Neural crest cell (in vitro differentiated cells): ENCODE measurements at places on chromosomes 11 and 22. TPM values are rescaled to one million over a fixed set of nuclear protein-coding genes. Genes with fewer than 3 reads are reported as not detected.

DNA sequence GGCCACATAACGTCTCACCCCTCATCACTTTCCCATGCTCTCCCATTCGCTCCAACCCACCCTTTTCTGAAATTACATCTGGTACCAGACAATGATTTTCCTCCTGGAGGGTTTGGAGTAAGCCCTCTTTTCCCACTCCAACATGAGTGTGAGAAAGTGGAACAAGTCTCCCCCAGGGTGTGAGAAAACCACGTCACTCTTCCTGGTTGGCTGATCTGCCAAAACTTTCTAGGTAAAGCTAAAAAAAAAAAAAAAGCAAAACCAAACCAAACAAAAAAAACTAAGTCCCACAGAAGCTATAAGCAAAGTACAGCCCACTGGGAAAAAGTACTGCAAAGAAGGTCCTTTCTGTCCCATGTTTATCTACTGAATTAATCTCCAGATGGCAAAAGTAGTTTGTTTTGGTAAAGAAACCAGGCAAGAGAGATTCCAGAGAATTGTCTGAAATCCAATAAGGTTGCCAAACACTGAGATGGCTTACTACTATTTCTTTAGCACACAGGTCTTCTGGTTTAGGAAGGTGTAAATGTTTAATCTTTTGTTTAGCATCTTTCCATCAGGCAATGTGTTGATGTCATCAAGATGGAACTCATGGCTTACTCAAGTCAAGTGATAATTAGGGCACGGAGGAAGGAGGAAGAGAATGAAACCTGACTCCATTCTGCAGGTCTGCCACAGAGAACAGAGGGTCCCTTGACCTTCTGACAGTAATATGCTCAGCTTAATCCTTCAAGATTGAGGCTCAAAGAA lies 395.6 kb downstream of the LARGE1 start:
- no peak overlapping the region for H3K27ac ChIP-seq
- H3K4me3 ChIP-seq: no peak overlapping the region
- peaks cover 2% of the 10 kb centered on the region for H3K36me3 ChIP-seq

DNA sequence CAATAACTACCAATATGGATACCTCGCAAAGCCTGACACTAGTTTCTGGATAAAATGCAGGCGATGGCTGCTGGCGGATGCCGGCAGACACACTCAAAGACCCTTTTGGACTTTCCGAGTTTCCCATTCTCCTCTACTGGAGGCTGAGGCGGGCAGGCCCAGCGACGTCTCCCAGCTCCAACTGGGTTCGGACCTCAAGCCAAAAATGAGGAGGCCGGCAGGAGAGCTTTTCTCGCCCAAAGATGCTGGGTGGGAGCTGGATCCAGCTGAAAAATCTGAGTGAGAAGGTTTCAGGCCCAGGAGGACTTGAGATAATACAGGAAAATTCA lies 428 bp upstream of the FEZ1 start:
- H3K27ac ChIP-seq: peak overlapping the region; percentile 89
- no peak for DNase-seq
- no peaks in the 10 kb centered on the region for H3K36me3 ChIP-seq

- H3K4me1 ChIP-seq: peaks cover 33% of the 10 kb centered on the region
- H3K27me3 ChIP-seq: no peaks in the 10 kb centered on the region
- H3K27ac ChIP-seq: peak overlapping the region; percentile 47
These were observed 11.5 kb downstream of the P2RX3 start for GRCh38 chr11:57349491-57350274.

- H3K36me3 ChIP-seq: peaks cover 2% of the 10 kb centered on the region
- H3K27ac ChIP-seq: no peak overlapping the region
- no peaks in the 10 kb centered on the region for H3K27me3 ChIP-seq
These were observed 56.1 kb downstream of the SMCO4 start for GRCh38 chr11:93487032-93487483.

The DCDC1 gene
- total RNA-seq: 2.3 and 2.6 TPM in 2 replicates

DNA sequence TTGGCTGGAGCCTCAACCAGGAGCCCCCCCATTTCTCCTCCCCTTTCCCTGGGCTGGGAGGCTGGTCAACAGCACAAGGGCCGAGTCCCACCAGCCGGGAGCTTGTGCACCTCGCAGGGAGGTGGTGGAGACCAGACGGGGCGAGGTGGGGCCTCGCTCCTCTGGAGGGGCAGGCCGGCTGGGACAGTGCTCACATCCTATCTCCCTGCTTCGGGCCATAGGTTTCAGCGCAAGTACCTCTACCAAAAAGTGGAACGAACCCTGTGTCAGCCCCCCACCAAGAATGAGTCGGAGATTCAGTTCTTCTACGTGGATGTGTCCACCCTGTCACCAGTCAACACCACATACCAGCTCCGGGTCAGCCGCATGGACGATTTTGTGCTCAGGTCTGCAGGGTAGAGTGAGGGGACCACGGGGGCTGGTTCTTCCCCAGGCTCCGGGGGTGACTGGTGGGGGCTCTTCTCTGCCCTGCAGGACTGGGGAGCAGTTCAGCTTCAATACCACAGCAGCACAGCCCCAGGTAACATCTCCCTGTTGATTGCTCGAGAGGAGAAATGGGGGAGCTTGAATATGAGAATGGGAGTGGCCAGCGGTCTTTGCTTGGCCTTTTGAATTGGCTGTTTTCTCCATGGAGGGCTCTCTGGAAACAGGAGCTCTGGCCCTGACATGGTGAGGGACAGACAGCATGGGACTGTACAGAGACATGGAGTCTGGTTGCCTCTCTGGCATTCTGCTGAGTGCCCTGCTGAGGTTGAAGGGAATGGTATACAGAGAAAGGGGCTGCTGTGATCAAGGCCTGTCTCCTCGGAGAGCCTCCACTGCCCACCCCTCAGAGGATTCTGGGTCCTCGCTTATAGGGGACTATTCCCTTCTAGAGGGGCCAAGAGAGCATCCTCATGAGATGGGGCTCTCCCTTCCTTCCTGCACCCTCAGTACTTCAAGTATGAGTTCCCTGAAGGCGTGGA lies 3.3 kb downstream of the SIDT2 start:
- no peak for DNase-seq
- H3K36me3 ChIP-seq: no peaks in the 10 kb centered on the region
- peak overlapping the region; percentile 19 for H3K4me3 ChIP-seq
- no peak overlapping the region for H3K27ac ChIP-seq
- H3K27me3 ChIP-seq: no peaks in the 10 kb centered on the region
